ENCODE measurements at places on chromosomes 6 and 20. TPM values are rescaled to one million over a fixed set of nuclear protein-coding genes. Genes with fewer than 3 reads are reported as not detected.
A peak's percentile ranks its signal among the peaks of the same experiment; 100 is the strongest.

- H3K4me1 ChIP-seq = peaks cover 9% of the 10 kb centered on the region
- H3K4me3 ChIP-seq = no peak overlapping the region
- no peak for DNase-seq
- H3K27ac ChIP-seq = no peak overlapping the region
- no peaks in the 10 kb centered on the region for H3K36me3 ChIP-seq
Observed at GRCh38 chr6:113591896-113592827, 265.0 kb upstream of the MARCKS start.

DNA sequence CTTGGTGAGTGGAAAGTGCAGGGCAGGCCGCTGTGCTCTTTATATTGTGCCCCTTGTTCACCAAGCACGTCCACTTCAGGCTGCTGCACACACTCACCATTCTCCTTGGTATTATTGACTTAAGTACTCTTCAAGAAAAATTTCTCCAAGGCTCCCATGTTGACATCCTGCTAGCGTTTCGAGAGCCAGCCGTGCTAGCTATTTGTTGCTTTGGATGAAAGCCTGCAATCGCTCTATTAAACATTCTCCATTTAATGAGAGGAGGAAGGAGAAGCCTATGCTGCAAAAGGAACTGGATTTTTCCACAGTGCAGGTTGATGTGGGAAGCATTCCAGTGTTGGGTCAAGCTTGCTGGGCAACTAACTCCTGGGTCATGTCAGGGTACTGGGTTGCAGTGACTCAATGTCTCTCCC, 113.5 kb downstream of the CD83 start:
- no peak overlapping the region for H3K27ac ChIP-seq
- DNase-seq = no peak
- no peaks in the 10 kb centered on the region for H3K36me3 ChIP-seq

Gene RAD21L1
- not detected for total RNA-seq

DNA sequence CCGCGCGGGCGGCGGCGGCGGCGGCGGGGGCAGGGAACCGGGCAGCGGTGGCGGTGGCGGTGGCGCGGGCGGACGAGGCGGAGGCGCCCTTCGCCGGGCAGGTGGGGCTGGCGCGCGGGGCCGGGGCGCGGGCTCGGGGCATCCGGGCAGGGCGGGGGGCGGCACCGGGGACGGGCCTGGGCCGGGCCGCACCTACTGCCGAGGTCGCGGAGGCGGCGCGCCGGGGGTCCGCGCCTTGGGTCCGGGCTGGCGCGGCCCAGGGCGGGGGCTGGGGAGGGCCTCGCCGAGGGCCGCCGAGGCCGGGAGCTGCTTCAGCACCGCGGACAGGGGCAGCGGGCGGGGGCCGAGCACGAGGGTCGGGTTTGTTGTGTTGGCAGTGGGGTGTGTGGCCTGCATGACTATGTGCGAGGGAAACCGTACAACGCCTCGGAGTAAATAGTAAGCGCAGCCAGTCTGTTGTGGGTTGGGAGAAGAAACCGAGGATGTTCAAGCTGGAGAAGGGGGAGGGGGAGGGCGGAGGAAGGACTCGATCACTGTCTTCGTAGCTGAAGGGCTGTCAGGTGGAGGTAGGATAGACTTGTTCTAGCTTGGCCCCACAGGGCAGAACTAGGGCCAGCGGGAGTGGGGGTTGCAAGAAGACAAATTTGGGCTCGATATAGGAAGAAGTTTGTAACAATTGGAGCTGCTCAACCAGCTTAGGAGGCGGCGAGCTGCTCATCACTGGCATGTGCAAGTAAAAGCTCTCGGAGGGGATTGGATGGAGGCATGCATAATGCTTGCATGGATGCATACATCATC, 593 bp downstream of the MMP24 start:
- DNase-seq = no peak
- no peaks in the 10 kb centered on the region for H3K4me1 ChIP-seq
- H3K27ac ChIP-seq = no peak overlapping the region
- H3K36me3 ChIP-seq = no peaks in the 10 kb centered on the region

Gene FKBP1C
- not detected for total RNA-seq

Gene PDYN
- not detected for total RNA-seq

Gene INSM1
- total RNA-seq = not detected

GRCh38 chr6:69261010-69261409, 535.8 kb downstream of the LMBRD1 start:
- no peak overlapping the region for H3K27ac ChIP-seq
- H3K4me1 ChIP-seq = no peaks in the 10 kb centered on the region
- DNase-seq = no peak

- no peak overlapping the region for H3K27ac ChIP-seq
- no peaks in the 10 kb centered on the region for H3K36me3 ChIP-seq
- H3K4me3 ChIP-seq = no peak overlapping the region
- no peak for DNase-seq
Observed at GRCh38 chr6:130152908-130153510, 69.7 kb downstream of the SAMD3 start.

Gene HCRTR2
- not detected for total RNA-seq

Gene RAET1L
- total RNA-seq = not detected

- DNase-seq = no peak
- peaks cover 35% of the 10 kb centered on the region for H3K4me1 ChIP-seq
- H3K4me3 ChIP-seq = no peak overlapping the region
- H3K27ac ChIP-seq = no peak overlapping the region
Observed at GRCh38 chr6:133326584-133326983, 85.4 kb downstream of the EYA4 start.

DNA sequence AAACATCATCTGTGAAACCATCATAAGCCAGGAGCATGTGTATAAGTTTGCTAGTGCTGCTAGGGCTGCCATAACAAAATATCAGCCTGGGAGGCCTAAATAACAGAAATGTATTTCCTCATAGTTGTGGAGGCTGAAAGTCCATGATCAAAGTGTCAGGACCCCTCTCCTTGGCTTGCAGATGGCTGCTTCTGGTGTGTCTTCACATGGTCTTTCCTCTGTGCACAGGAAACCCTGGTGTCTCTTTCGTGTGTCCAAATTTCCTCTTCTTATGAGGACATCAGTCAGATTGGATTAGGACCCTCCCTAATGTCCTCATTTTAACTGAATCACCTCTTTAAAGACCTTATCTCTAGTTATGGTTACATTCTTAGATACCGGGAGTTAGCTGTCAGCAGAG, 6.2 kb upstream of the CITED2 start:
- H3K27me3 ChIP-seq = no peaks in the 10 kb centered on the region

GRCh38 chr6:99838607-99839006, 155.4 kb downstream of the MCHR2 start:
- no peaks in the 10 kb centered on the region for H3K36me3 ChIP-seq
- DNase-seq = no peak
- H3K4me3 ChIP-seq = no peak overlapping the region
- no peaks in the 10 kb centered on the region for H3K27me3 ChIP-seq
- no peak overlapping the region for H3K27ac ChIP-seq

DNA sequence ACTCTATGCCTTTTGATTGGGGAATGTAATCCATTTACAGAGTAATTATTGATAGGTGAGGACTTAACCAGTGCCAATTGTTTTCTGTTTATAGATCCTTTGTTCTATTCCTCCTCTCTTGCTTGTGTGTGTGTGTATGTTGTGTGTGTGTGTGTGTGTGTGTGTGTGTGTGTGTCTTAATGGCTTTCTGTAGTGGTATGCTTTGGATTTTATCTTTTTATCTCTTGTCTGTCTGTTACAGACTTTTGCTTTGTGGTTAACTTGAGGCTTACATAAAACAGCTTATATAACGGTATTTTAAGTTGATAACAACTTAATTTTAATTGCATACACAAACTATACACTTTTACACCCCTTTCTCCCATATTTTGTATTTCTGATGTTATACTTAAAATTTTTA, 54.7 kb downstream of the CDC5L start:
- H3K4me3 ChIP-seq = no peak overlapping the region
- no peaks in the 10 kb centered on the region for H3K27me3 ChIP-seq
- H3K36me3 ChIP-seq = peaks cover 34% of the 10 kb centered on the region
- H3K4me1 ChIP-seq = peaks cover 39% of the 10 kb centered on the region
- no peak for DNase-seq
- no peak overlapping the region for H3K27ac ChIP-seq

DNA sequence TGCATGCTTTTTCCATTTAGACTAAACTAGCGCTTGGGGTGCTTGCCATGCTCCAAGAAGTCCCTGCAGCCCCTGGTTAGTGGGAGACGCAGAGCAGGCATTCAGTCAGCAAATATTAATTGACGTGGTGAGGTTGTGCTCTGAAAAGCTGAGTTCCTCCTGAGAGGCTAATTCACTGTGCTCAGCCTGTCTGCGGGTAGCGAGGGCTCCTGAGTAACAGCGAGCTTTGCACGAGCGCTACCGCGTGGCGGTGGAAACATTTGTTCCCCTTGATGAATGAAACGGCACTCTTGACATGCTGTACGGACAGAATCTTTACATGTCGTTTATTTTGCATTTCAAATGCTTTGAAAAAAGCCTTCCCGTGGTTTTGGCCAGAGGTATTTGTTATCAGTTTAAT, 170.6 kb upstream of the AGPAT4 start:
- H3K27ac ChIP-seq = peak overlapping the region; percentile 53
- H3K36me3 ChIP-seq = no peaks in the 10 kb centered on the region
- peaks cover 15% of the 10 kb centered on the region for H3K4me1 ChIP-seq
- H3K4me3 ChIP-seq = no peak overlapping the region
- DNase-seq = peak; percentile 28
- no peaks in the 10 kb centered on the region for H3K27me3 ChIP-seq

GRCh38 chr20:63416631-63417030, 55.5 kb upstream of the CHRNA4 start:
- no peaks in the 10 kb centered on the region for H3K4me1 ChIP-seq
- no peak for DNase-seq
- H3K36me3 ChIP-seq = no peaks in the 10 kb centered on the region
- no peak overlapping the region for H3K4me3 ChIP-seq
- H3K27me3 ChIP-seq = peaks cover 38% of the 10 kb centered on the region

Gene SLCO4A1
- total RNA-seq = 20.4 TPM

DNA sequence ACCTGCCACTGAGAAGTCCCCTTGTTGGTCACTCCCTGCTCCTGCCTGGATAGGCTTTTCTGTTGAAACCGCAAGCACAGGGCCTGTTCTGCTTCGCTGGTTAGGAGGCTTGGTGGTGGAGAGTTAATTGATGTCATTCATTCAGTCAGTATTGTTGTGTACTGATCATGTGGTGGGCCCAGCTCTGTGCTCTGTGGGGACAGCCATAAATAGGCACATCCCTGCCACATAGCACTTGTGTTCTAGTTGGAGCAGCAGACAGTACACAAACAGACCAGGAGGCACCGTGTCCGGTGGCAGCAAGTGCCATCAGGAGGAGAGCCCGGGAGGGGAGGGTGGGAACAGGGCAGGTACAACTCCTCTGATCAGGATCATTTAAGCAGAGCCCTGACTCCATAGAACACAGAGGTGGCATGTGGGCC, 155.2 kb upstream of the INSM1 start:
- no peaks in the 10 kb centered on the region for H3K36me3 ChIP-seq
- DNase-seq = peak; percentile 65
- H3K27me3 ChIP-seq = no peaks in the 10 kb centered on the region
- peak overlapping the region; percentile 51 for H3K27ac ChIP-seq
- H3K4me3 ChIP-seq = no peak overlapping the region
- peaks cover 55% of the 10 kb centered on the region for H3K4me1 ChIP-seq

Gene ADGB
- total RNA-seq = not detected

DNA sequence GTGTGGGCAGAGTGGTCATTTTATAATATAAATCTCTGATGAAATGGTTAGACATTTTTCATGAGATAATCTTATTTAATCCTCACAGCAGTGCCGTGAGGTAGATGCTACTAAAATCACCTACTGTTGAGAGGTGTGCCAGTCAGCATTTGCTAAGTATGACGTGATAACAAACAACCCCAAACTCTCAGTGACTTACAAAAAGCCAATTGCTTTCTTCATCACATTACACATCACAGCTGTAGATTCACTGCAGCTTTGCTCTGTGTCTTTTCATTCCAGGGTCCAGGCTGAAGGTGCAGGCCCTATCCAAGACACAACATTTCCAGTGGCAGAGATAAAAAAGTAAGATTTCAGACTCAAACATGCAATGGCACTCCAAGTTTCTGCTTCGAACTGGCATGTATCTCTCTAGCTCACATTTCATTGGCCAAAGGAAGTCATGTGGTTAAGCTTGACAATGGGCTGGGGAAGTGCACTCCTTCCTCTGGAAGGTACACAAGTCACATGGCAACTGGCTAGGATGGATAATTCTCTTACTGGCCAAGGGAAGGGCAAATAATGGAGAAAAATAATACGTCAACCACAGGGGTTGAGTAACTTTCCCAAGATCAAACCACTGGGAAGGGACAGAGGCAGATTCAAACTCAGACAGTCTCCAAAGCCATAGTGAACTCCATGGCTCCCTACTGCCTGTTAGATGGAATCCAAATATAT, 69.5 kb upstream of the EPB41L1 start:
- DNase-seq = no peak
- H3K4me3 ChIP-seq = no peak overlapping the region
- H3K27me3 ChIP-seq = peaks cover under 1% of the 10 kb centered on the region

Gene TENT5A
- 2.4 TPM for total RNA-seq

GRCh38 chr6:3882866-3883265, 33.7 kb downstream of the FAM50B start:
- H3K4me3 ChIP-seq = no peak overlapping the region
- H3K27ac ChIP-seq = peak overlapping the region; percentile 45
- peaks cover 15% of the 10 kb centered on the region for H3K4me1 ChIP-seq

Gene TCP11
- not detected for total RNA-seq

Gene NRSN1
- total RNA-seq = not detected
